Hepatocyte (in vitro differentiated cells): ENCODE measurements at places on chromosomes 16 and 17.

GRCh38 chr16:57606147-57606846 lies 22.1 kb upstream of the ADGRG1 start:
- no peak for DNase-seq

DNA sequence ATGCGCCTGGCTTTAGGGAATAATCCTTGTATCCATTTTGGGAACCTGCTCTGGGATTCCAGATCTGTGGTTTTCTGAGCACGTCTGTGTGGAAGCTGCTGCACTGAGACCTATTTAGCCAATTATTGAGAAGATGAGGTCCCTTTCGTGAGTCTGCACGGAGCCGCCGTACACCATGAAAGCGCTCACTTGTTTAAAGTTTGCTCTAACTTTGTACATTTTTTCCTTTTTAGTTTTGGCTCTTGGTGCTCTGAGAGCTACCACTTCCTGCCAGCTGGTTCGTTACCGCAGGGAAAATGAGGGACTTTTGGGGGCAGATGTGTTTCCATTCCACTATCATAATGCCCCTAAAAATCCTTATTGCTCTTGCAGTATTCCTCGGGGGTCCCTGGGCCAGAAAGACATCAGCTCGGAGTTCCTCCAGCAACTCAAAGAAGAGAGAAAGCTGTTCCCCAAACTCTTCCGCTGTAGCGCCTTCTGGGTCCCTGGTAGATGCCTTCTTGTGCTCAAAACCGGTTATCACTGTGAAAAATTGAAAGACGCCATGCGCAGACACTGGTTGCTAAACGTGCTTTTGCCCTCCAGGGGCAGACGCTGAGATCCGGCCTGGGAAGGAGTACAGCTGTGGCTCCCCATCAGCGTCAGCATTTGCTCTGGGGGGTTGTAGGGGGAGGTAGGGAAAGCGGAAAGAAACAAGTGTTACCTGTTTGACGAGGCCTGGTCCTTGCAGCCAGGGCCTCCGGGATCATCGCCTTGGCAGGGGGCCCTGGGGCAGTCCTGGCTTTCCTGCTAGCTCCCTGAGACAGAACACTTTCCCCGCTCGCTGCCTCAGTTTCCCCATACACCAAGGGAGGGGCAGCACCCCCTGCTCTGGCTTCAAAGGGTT lies 238.1 kb downstream of the MRTFB start:
- DNase-seq, result peak; percentile 53

GRCh38 chr17:51647826-51648225 lies 387.5 kb downstream of the UTP18 start:
- DNase-seq, result no peak

DNA sequence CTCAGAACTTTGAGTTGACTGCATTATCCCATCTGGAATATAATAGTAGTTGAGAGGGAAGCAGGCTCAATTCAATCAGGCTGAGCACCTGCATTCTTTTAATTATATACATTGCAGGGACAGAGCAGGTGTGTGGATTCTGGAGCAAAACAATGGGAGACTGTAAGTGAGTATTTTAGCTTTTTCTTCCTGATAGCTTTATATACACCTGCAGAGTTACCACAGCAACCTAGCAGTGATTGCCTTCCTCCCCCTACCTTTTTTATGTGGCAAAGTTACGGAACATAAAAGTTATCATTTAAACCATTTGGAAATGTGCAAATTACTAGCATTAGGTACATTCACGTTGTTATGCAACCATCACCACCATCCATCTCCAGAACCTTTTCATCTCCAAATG lies 25.4 kb upstream of the RHOT1 start:
- no peak for DNase-seq

DNA sequence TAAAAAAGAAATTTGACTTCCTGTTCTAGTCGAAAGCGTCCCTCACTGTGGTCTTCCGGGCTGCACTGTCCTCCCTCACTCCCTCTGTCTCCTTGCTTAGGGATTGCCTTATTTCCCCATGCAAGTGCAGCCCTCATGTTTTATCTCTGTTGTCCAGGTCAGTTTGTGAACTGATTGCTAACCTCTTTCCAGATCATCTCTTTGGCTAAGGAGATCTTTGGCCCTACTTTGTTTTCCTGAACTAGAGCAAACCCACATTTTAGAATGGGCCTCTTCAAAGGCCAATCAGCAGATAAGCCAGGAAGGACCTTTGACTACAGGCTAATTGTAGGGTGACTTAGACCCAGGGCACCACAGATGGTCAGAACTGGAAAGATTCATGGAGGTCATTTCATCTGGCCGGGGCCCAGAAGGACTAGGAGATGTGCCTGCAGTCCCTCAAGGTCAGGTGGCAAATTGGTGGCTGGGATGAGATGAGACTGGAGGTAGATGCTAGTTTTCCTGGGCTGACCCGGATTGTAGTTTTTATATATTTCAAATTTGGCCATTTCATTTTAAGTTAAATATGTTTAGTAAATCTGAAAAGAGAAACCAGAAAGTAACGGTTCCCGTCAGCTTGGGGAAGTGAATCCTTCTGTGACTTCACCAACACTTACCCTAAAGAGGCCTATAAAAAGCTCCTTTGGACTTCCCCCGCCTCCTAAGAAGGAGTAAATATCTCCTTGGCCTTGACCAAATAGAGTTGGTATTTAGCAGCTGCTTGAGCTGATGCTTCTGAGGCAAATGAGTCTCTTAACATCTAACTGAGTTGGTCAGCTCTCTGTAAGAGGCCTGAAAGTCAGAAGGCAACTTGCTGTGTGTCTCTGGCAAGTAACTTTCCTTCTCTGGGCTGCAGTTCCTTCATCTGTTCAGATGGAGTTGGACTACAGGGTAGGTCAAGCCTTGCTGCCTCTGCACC lies 6.2 kb upstream of the SLC25A19 start:
- DNase-seq, result no peak

- peak; percentile 28 for DNase-seq
Observed at GRCh38 chr16:82344157-82344556, 174.1 kb upstream of the MPHOSPH6 start.

DNA sequence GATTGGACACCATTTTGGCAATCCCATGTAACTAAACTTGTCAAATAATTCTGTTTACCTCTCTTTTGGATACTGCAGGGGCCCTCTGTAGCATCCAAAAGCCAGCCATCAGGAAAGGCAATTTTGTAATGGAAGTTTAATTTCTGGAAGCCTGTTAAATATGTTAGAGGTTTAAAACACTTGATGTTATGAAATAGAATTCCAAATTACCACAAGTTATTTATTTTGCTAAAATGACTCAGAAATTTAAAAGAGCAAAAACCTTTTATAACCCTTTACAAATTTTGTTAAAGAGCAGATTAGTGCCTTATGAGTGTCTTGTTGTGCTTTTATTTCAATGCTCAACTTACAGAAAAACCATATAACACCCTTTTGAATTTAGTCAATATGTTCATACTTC lies 20.0 kb upstream of the TNFSF12 start:
- no peak for DNase-seq

GRCh38 chr16:54116124-54116655 lies 170.4 kb downstream of the IRX3 start:
- DNase-seq, result no peak

- DNase-seq, result no peak
Observed at GRCh38 chr17:43974382-43975266, 20.9 kb upstream of the PYY start.

GRCh38 chr17:8818047-8818446 lies 18.9 kb upstream of the MFSD6L start:
- no peak for DNase-seq

DNA sequence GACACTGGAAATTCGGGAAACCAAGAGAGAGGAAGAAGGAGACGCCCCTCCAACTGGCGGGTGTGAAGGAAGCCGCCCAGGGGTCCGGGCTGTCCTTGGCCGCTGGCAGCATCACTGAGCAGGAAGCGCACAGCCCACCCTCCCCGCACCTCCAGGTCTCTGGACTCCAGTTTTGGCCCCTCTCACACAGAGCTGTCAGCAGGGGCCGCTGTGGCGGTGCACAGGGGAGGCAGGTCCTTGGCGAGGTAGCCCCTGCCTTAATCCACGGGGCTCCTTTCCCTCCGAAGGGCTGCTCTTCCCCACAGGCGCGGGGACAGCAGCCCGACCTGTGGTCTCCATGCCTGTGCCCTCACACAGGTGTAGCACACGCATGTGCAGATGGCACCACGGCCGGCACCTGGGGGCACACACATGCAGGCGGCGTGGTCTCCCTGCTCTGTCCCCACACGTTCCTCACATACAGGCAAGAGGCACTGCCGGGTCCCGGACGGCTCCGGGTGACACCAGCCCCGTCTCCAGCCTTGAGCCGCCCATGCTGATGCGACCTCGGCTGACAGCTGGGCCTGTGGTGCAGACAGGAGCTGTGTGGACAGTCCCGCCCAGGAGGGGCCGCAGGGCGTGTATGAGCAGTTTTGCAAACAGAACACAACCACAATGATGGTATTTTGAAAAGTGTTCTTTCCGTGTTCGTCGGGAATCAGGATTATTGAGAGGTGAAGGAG lies 26.6 kb upstream of the CHMP6 start:
- no peak for DNase-seq

DNA sequence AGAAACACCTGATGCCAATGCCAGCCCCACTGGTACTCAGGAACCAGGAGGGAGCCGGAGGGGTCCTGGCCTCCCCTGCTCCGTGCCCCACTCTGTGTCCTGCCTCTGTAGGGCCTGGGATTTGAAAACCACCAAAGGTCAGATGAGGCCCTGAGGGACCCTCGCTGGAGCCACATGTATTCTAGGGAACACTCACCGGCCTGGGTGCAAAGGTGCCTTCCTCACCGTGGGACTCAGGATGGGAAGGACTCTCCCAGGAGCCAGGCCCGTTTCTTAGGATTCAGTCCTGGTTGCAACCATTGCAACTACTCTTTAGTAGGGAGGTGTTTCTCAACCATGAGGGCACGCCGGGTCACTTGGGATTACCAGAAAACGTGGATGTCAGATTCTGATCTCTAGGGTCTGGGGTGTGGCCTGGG lies 74.6 kb downstream of the N4BP1 start:
- DNase-seq, result no peak

DNA sequence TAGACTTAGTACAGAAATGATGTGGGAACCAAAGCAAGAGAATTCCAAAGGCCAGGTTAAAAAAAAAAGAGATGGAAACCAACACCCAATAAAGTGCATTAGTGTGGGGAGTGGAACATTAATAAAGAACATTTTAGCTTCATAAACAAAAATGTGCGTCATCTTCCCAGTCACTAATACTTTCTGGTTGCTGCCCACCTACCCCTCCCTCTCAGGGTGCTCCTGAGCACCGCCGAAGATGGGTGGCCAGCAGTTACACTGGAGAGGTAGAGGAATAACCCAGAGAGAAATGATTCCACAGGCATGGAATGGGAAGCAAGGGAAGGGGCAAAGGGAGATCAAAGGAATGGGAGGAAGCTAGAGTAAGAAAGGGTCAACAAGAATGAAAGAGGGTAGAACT lies 6.0 kb upstream of the CHD3 start:
- DNase-seq, result peak; percentile 28

DNA sequence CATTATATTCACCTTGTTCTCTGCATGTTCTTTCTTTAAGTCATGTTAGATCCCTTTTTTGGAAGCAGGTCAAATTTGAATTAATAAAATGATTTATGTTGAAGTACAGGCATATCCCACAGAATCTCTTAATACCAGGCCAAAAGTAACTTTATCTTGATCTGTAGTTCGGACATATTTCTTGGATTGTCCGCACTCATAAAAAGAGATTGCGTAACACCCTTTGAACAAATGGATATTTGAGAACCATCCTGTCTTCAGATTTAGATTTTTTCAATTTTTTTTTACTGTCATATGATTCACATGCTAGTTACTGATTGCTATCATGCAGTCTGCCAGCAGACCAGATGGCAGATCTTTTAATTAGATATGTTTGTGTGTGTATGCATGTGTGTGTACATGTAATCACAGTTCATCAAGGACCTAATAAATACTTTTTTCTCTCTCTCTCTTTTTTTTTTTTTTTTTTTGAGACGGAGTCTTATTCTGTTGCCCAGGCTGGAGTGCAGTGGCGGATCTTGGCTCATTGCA lies 352.6 kb downstream of the WWOX start:
- DNase-seq, result no peak

GRCh38 chr17:12794919-12795532 lies 5.7 kb downstream of the ARHGAP44 start:
- no peak for DNase-seq

DNA sequence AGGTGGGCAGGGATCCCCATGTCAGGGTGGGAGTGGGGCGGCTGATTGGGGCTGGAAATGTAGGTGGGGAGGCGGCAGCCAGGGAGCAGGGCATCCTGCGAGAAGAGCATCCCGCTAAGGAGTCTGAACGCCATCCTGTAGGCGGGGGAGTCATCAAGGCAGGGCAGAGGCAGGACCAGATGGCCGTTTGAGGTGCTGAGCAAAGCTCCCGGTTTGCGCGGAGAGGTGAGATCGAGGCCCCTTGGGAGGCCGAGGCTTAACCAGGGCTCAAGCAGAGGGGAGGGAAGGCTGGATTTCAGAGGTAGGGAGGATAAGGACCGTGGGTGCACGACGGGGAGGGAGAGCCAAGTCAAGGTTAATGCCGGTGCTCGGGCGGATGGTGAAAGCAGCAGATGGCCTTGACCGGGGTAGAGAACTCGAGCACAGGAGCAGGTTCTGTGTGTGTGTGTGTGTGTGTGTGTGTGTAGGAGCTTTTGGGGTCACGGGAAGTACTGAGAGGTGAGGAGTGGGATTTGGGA lies 472 bp upstream of the NME2 start:
- peak; percentile 51 for DNase-seq

GRCh38 chr16:81567987-81568748 lies 123.6 kb downstream of the CMIP start:
- no peak for DNase-seq

GRCh38 chr17:73007407-73007806 lies 85.1 kb downstream of the SLC39A11 start:
- DNase-seq, result no peak

DNA sequence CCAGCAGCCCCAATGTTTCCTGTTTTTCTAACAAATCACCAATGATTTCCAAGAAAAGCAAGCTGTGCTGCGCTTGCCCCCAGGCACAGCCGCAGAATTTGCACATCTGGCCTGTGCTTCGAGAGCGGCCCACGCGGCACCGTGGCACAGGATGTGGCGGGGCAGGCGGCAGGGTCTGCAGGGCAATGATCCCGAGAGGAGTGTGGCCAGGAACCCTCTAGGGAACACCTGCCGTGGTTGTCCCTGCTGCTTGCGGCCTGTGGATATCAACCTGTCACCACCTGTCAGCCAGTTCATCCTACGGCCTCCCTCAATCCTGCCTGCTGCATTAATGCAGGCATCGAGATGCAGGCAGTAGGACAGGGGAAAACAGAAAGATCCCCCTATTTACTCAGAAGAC lies 24.0 kb downstream of the PIK3R5 start:
- DNase-seq, result no peak

GRCh38 chr17:63685041-63685440 lies 14.9 kb downstream of the LIMD2 start:
- no peak for DNase-seq
